ENCODE measurements at places on chromosomes 3 and 15. TPM values are rescaled to one million over a fixed set of nuclear protein-coding genes. Genes with fewer than 3 reads are reported as not detected.

The KBTBD13 gene
- polyA plus RNA-seq: 1.2 TPM

DNA sequence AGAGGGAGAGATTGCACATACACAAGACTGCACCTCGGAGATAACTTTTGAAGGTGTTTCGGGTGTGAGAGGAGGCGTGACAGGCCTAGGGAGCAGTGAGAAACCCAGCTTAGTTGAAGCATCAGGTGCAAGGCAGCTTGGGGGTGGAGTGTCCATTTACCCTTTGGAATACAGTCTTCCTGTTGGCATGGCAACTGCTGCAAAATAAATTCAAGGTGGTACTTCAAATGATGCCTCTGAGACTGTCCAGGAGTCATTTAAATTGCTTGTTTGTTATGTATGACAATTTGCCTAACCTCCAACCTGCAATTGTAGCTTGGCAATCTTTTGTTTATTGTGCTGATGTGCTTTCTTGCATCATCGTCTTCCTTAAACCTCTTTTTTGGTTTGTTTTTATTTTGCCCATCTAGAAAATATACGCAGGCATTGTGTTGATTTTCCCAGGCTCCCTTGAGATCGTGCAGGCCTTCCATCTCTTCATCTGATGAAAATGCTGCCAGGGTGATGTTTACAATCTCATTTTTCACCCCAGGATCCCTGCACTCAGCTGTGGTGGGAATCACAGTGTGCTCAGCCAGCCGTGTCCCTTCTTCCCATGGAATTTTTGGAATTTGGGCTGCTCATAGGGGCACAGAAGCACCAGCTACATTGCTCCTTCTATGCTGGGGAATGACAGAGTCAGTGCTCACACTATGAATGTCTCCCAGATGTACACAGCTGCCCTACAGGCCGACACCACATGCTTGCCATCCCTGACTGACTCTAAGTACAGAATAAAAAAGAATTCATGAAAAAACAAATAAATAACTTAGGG is 583.1 kb upstream of the CFAP20DC start:
- no peak for DNase-seq

The GOLGA6L4 gene
- polyA plus RNA-seq: 11.1 TPM

The SH2D7 gene
- polyA plus RNA-seq: 5.0 TPM

- no peak for DNase-seq
Measured at GRCh38 chr15:39075311-39075710, 505.6 kb upstream of the THBS1 start.
